ENCODE measurements at places on chromosomes 4 and X. TPM values are rescaled to one million over a fixed set of nuclear protein-coding genes. Genes with fewer than 3 reads are reported as not detected.

DNA sequence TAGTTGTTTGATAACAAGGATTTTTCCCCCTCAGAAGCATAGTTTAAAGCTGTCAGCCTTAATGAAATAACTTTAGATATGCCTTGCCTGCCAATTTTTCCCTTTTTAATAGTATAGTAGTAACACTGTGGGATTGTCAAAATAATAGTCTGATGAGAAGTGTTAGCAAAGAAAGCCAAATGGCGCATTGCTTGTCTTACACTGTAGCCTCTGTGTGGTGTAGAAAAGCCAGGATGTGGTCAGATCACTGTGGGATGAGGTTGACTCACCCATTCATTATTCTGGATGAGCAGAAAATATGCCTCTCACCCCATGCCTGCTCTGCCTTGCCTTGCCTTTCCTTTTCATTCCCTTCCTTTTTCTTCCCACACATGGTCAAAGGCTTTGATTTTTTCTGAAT is 257.8 kb upstream of the NRK start:
- no peak for DNase-seq

Gene ODAPH
- total RNA-seq = not detected

- DNase-seq = no peak
Observed at GRCh38 chrX:13759152-13759718, 24.7 kb downstream of the OFD1 start.

Gene SORBS2
- not detected for total RNA-seq

GRCh38 chrX:104428231-104428630 is 137.8 kb upstream of the IL1RAPL2 start:
- DNase-seq = no peak

DNA sequence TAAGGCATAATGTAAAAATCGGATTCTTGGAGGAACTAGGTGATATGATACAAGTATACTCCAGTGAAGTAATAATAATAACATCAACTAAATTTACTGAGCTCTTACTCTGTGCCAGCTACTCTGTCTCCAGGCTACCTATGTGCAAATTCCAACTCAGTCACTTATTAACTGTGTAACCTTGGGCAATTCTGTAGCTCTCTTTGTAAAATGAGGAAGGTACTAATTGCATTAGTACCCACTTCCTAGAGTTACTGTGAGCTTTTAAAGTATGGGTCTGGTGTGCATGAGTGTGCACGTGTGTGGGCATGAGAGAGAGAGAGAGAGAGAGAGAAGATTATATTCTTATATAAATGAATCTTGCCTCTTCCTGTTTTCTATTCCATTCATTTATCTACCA is 169.9 kb downstream of the KCNIP4 start:
- DNase-seq = no peak
